ENCODE measurements at places on chromosomes 1 and 21.

GRCh38 chr21:26826801-26827200, 18.4 kb downstream of the ADAMTS1 start:
- no peak for DNase-seq

GRCh38 chr1:21841852-21842466, 29.9 kb downstream of the LDLRAD2 start:
- no peak for DNase-seq

- no peak for DNase-seq
Observed at GRCh38 chr1:32764826-32765569, 52.2 kb downstream of the YARS1 start.

- no peak for DNase-seq
Observed at GRCh38 chr1:239322369-239322768, 64.0 kb upstream of the CHRM3 start.

DNA sequence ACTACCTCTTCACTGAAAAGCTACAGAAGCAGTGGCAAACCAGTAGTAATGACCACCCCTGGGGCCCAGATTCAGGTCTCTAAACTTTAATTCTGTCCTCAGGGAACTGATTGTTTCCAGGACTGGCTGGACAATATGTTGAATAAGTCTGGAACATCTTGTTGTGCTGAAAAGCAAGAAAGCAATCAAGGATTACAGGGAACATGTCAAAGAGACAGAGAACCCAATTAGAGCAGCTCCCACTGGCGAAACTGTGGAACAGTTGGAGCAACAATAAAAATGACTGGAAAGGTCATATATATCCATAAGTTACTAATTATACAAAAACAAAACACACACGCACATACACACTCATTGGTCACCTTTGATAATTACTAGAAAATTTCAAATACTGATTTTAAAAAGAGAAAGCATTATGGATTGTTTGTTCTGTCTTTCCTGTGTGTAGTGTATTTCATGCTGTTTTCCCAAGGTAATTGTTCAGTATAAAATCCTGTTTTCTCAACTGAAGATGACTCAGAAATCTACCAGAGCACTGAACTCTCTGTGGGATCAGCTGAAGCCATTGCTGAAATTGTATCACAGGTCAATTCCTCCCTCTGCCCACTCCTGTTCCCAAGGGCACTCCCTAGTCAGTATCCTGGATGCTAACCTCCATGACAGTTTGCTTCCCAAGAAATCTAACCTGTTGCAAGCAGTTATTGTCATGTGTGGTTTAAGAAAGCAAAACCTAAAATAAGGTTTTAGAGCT, 83.6 kb upstream of the RGS1 start:
- DNase-seq: no peak

- no peak for DNase-seq
Observed at GRCh38 chr1:91727763-91728162, 158.2 kb downstream of the TGFBR3 start.

DNA sequence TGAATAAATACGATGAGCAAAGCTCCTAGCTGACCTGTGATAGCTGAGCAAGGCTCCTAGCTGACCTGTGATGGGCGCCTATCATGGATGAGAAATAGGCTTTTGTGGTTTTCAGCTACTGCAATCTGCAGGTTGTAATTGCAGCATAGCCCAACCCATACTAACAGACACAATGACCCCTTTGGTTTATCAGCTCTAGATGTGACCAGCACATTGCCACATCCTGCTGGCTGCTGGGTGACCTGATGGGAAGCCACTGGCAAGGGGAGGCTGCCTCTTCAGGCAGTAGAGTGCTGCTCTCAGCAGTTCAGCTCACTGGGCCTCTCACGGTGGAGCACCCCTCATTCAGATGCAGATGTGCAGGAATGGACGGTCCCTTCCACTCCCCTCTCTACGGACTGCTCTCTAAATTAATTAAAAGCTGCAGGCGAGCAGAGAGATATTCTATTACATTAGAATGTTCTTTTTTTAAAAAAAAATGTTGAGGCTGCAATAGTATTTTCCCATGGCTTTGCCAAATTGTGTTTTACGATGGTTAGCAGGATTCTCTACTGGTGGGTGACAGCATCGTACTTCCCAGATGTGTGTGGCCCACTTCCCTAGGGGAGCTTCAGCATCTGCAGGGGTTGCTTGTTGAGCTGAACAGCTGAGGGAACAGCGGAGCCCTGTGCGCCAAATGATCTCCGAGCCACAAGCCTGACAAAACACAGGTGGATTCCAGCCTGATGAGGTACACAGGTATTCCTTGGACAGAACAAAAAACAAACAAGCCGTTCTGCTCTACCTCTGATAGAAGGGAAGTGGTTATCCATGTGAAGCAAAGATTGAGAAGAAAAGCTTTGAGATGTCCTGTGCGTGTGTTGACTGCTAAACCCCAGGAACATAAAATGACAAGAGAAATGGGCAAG, 65.0 kb downstream of the SYT6 start:
- no peak for DNase-seq

GRCh38 chr1:11893907-11894251, 32.3 kb downstream of the KIAA2013 start:
- DNase-seq: peak; percentile 59

DNA sequence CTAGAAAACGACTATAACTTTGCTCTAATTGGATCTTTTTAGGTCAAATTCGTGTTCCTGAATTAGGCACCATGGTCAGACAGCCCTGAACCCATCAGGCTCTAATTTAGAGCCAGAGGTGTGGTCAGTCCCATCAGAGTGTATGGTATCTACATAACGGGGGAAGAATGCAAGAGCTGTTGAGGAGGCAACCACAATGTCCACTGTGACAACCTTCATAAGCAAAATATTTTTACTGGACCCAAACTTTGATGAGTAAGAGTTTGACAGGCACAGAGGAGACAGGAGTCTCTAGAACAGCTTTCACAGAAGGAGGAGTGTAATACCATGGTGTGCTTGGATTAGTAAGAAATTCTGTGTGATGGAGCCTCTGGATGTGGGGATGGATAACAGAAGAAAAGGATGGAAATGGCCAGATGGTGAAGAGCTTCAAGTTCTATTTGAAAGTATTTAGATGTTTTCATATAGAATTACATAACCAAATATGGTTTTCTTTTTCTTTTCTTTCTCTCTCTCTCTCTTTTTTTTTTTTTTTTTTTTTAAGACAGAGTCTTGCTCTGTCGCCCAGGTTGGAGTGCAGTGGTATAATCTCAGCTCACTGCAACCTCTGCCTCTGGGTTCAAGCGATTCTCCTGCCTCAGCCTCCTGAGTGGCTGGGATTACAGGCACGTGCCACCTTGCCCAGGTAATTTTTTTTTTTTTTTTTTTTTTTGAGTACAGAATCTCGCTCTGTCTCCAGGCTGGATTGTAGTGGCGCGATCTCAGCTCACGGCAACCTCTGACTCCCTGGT, 24.9 kb downstream of the UBE2U start:
- DNase-seq: no peak

GRCh38 chr1:33008051-33008914, 28.4 kb downstream of the AK2 start:
- DNase-seq: no peak

- DNase-seq: peak; percentile 73
Observed at GRCh38 chr1:169348383-169349036, 19.1 kb downstream of the NME7 start.

Data from CD4-positive, alpha-beta T cell treated with Interleukin-4 for 4 hours (primary cell).